Posterior vena cava (tissue), 2 donors: ENCODE measurements at places on chromosomes 7 and 10. TPM values are rescaled to one million over a fixed set of nuclear protein-coding genes. Genes with fewer than 3 reads are reported as not detected.

- peak; percentile 85 for DNase-seq
Observed at GRCh38 chr7:25369786-25370185, 141.5 kb upstream of the NPVF start.

DNA sequence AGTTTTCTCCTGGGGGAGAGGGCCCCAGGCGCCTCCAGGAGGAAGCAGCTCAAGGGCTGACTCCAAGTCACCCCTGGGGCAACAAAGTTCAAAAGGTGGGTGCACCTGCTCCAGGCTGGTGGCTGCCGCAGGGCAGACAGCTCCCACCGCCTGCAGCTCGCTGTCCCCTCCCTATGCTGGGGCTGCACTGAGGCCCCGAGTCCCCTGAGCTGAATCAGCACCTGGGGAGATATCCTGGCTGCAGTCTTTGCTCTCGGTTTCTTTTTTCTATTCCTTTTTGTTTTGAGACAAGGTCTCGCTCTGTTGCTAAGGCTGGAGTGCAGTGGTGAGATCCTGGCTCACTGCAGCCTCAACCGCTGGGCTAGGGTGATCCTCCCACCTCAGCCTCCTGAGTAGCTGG, 183.4 kb downstream of the DNAJB6 start:
- no peak for DNase-seq

- DNase-seq = no peak
Observed at GRCh38 chr7:21603972-21604749, 61.3 kb downstream of the DNAH11 start.

GRCh38 chr7:43850348-43851116, 18.8 kb downstream of the MRPS24 start:
- DNase-seq = no peak

GRCh38 chr7:22952306-22953015, 61.5 kb downstream of the HYCC1 start:
- DNase-seq = no peak

DNA sequence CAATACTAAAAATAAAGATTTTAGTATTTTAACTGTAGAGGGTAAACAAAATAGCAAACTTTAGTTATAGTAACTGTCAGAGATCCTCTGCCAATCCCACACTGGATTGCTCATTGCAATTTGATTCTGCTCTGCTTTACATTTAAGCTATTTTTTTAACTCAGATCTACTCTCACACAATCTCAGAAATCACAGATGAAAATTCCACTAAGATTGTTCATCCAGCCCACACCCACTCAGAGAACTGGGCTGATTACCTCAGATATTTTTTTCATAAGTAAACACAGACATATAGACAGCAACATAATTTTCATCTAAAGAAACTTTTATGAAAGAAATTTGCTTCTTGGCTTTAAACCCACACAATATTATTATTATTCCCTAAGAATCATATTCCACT, 7.0 kb downstream of the OSBPL3 start:
- no peak for DNase-seq

DNA sequence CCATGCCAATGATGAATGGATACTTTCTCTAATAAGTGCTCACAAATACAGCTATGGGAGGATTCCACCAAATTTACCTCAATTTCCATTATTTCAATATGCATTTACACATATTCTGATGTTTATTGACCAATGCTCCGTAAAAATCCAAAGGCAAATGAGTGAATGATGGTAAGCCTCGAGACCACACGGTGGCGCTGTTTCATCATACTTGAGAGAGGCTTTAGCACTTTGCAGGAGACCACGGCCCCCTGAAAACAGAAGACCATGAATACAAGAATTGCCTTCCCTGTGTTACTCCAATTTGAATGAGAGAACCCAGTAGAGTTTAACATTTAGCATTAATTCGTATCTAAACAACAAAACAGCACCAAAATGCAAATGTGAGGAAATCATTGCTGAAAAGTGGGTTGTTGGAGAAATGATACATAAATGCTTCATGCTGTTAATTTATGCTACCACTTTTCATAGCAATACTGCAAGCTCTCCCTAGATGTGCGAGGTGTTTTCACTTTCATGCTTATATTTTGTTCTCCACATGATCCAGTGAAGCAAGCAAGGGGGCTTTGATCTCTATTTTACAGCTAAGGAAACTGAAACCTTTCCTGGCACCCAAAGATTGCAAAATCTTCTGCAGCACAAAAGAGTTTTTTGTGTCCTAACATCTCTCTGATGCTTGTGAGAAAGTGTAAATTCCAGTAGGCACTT, 35.4 kb downstream of the TRIL start:
- peak; percentile 87 for DNase-seq

Gene EGR2
- total RNA-seq = 3.0 TPM

- DNase-seq = no peak
Observed at GRCh38 chr10:108598831-108599230, 1324.5 kb downstream of the XPNPEP1 start.

GRCh38 chr7:73727952-73728351, 8.5 kb upstream of the STX1A start:
- no peak for DNase-seq

Gene TDRD1
- total RNA-seq = 0.69 TPM

Gene STOX1
- 0.32 TPM for total RNA-seq

DNA sequence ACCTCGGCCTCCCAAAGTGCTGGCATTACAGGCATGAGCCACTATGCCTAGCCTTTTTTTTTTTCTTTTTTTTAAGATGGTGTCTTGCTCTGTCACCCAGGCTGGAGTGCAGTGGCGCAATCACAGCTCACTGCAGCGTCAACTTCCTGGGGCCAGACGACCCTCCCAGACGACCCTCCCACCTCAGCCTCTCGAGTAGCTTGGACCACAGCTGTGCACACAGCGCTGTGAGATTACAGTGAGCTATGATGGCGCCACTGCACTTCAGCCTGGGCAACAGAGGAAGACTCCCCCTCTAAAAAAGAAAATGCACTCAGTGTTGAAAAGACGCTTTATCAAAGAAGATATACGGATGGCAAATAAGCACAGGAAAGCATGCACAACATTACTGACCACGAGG, 16.5 kb upstream of the WIPI2 start:
- DNase-seq = peak; percentile 10

Gene SLC18A2
- 2.7 TPM for total RNA-seq

Gene HOXA6
- 9.1 TPM for total RNA-seq

DNA sequence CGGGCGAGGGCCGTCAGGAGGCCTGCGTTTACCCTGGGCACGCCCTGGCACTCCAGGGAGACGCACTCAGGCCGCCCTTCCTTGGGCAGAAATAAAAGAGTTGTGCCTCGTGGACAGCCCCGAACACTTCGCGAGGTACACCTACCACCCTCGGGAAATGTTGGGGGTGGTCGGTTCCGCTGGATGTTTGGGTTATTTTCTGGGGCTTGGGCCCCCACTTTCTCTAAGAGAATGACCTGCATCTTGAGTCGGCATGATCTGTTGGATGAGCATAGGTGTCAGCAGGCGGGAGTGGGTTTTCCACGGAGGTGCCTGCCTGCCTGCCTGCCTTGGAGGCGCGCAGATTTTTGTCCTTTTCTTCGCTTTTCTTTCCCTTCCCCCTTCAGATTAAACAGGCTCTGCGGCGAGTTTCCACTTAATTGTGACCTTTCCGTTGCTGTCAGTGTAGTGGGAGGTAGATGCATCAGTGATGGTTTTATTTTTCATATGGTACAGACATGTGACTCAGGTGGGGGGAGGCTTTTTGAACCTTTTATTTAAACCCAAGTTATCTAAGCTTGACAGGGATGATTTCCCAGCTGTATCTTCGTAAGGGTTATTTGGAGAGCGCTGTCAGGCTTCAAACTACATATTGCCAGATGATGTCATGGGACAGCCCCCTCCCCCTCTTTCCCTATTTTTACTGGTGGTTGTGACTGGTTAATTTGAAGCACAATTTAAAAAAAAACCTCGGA, 661 bp downstream of the HECTD2 start:
- DNase-seq = no peak

Gene TMEM139
- 0.29 TPM for total RNA-seq
